ENCODE measurements at places on chromosomes 3 and 15.
A peak's percentile ranks its signal among the peaks of the same experiment; 100 is the strongest.

DNA sequence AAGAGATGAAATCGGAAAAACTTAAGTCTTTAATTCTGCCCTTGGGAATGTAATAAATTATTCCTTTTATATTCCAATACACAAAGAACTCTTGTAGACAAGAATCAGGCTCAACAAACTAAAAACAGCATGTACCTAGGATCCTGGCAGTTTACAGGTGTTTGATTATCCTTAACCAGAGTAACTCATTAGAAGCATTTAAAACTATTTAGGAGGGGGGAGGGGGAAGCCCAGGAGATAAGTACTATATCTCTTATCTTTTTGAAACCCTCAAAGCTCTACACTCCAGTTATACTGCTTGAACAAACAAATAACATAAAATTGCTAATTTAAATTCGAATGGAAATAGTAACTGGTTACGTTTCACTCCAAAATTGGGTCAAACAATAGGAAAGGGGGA is 1.9 kb downstream of the CNBP start:
- DNase-seq = no peak

DNA sequence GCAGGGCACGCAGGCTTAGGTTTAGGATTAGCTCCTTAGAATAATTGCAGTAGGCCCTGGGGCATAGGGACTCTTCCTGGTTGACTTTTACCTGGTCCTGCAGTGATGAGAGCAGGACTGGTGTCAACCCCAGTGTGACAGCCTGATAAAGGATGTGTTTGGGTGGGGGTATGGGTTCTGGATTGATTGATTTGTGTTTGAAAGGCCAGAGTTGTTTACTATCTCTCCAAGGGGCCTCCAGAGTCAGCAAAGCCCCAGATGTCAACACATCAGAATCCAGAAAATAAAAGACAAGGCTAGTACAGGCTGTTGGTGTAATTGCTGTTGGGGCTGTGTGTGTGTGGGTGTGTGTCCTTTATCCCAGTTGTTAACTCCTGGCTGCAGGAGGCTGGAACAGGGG is 122.3 kb downstream of the CHRNA7 start:
- DNase-seq = no peak

DNA sequence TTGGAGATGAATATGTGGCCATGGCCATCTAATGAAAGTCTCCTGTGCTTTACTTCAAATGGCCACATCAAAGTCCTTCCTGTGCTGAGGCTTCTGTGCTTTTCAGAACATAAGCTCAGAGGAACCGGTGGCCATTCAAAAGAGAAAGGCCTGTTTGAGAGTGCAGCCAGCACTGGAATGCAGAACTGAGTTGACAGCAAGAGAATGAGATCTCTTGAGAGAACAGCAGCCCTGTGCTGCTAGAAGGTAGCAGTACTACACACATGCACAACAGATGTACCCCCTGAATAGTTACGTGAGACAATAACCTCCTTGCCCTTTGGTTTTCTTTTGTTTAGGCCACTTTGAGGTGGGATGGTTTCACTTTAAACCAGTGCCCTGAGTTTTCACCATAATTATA is 292.5 kb downstream of the PTPRG start:
- DNase-seq = no peak

DNA sequence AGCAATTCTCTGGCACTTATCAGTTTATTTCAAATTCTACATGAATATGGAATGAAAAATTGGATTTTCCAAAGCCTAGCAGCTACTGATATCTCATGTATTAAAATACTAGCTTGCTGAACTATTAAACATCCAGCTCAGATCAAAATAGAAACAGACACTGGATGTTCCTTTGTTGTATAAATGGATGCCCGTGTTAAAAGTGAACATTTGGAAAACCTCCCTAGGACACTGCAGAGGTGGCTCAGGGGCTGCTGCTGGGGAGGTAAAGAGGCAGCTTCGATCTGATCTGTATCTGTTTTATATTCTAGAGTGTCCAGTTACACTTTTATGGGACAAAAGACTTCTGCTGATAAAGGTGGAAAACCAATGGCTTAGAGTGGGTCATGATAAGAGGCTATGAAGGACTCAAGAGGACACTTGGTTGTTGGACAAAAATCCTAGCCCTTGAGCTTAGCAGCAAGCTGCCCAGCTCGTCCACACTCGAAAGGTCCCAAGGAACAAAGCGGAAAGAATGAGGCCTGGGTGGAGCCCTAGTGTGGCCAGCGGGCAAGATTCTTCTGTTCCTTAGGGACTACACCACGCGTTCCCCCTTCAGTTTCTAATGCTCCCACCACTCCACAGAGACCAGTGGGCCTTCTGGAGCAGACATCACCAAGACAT is 9.9 kb downstream of the MESD start:
- DNase-seq = no peak

GRCh38 chr3:141789281-141789680 is 26.1 kb downstream of the GRK7 start:
- no peak for DNase-seq

- DNase-seq = no peak
These were observed 344.2 kb upstream of the MCTP2 start for GRCh38 chr15:93887151-93887550.

- no peak for DNase-seq
These were observed 216.3 kb downstream of the CLSTN2 start for GRCh38 chr3:140151321-140151720.

DNA sequence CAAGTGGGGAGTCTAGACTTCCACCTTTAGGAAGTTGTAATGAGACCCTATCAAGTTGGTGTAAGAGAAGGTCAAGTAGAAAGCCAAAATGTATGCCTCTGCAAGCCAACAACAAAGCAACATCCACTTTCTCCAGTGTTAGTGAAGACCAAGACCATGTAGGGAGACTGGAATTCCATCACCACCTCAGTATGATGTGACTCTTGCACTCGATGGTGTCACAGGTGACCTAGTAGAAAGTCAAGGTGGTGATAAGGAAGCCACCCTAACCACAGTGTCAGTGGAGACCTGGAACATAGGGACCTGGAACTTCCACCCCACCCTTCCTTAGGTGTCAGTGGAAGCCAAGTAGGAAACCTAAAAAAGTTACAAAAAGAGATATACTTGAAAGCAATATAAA is 278.1 kb upstream of the KCNMB2 start:
- DNase-seq = no peak

DNA sequence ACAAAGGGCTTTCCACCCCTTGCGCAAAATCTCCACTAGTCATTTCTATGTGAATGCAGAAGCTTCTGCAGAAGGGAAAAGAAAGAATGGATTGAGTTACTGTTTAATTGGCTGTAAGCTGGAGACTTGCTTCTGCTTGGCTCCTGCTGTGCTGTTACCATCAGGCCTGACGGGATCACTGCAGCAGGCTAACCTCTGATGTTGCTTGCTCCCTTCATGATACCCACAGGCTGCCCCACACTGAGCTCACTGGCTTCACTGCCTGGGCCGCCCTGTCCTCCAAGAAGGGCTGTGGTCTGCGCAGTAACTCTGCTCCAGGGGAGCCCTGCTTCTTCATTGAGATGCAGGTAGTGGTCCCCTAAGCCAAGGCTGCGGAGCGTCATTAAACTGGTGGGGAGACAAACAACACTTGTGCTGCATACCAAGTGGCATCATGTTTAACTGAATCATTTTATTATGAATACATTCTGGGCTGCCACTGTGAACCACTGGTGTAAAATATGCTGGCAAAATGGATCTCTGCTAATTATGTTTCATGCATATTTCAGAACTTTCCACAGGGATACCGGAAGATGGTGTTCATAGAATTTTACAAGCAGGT is 78.6 kb downstream of the WDR49 start:
- no peak for DNase-seq

- no peak for DNase-seq
These were observed 61.5 kb upstream of the GRM7 start for GRCh38 chr3:6799264-6799915.

- DNase-seq = no peak
These were observed 183.3 kb downstream of the AKAP13 start for GRCh38 chr15:85563731-85564130.

- no peak for DNase-seq
These were observed 515.6 kb downstream of the NAALADL2 start for GRCh38 chr3:175374705-175375104.

DNA sequence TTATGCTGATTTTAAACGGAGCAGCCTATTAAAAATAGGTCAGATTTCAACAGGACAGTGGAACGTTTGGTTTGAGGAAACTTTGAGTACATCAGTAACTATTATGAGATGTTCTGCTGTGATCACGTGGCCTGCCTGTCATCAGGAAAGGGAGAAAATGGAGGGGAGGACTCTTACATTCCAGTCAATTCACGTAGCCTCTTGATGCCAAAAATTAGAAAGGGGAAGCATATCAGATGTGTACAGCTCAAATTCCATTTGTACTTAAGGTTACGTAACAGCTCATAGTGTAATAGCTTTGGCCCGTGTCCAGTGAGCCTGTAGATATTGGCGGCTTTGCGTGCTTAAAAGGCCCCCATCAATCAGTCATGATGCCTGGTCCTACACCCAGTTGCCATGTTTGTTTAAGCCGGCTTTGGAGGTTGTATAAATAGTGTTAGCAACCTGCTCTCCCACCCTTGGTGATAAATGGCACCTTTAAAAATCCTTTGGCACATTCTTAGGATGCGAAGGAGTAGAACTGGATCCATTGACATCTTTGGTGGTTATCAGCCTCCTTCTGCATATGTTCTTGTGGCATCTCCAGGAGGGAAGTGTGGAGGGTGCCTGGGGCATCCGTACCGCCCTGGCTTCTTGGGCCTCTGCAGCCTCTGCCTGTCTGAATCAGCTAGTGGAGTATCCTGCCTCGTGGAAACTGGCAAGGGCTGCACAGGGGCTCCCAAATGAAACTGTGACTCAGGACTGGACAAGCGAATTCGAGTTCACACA is 163.9 kb downstream of the THSD4 start:
- no peak for DNase-seq

GRCh38 chr3:17423786-17424536 is 318.5 kb downstream of the TBC1D5 start:
- no peak for DNase-seq

GRCh38 chr15:62021991-62022600 is 38.2 kb downstream of the VPS13C start:
- DNase-seq = no peak

GRCh38 chr3:196202516-196202970 is 8.7 kb downstream of the ZDHHC19 start:
- peak; percentile 71 for DNase-seq

DNA sequence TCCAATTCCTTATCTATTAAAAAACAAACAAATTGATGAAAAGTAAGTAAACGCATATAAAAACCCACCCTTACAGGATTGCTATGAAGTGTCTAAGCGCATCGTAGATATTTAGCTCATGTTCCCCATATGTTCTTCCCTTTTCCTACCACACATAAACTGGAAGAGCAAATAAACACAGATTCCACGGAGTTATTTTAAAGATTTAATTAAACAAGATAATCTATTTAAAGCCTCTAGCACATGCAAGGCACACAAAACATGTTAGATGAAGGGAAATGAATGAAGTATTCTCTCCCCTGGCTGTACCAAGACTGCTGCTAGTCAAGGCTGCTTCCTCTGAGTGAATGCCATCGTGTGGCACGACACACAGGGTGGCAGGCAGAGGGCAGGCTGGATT is 78.4 kb upstream of the FGF12 start:
- no peak for DNase-seq

GRCh38 chr3:182036382-182036781 is 324.7 kb downstream of the SOX2 start:
- no peak for DNase-seq

GRCh38 chr3:150454085-150454484 is 46.0 kb downstream of the TSC22D2 start:
- DNase-seq = no peak

DNA sequence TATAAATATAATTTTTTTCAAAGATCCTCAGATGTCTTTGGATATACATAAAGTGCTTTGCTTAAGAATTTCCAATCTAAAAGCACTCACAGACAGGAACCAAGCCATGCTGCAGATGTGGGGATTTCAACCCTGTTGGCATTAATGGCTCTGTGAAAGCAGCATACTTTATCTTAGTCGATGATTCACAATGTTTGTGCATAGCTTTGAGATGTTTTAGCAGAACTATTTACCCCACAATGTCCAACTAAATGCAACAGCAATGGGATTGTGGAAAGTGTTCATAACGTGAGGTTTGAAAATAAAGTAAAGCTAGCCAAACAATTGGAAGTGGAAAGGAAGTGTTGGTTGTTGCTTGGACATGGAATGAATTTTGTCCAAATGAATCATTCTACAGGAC is 371.4 kb downstream of the SOX2 start:
- no peak for DNase-seq

DNA sequence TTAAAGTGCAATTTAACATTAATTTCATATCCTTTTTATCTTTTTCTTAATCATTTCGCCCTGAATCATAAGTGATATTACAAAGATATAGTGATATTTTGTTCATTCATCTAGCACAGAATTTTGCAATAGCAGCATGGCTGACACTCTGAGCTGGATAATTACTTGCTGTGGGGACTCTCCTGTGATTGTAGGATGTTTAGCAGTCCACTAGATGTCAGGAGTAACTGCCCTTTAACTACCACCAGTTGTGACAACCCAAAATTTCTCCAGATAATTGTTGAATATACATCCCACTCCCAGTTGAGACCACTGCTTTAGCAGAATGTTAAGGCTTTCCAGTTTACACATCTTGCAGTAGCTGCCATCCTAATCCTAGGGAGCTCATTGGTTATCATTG is 196.8 kb upstream of the MBNL1 start:
- DNase-seq = no peak

DNA sequence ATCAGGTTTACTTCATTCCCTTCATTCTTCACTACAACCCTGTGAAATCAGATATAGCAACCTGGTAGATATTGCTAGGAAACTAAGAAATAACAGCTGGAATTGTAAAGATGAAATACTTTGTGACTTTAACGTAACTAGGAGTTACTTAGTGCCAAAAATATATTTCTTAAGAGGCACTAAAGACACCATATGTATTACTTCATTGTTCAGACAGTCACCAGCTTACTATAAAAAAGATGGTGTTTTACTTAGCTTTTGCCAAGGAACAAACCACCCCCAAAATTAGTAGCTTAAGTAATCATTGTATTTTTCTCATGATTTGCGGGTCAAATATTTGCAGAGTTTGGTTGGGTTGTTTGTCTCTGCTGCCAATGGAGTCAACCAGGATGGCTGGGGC is 62.5 kb downstream of the PROS1 start:
- no peak for DNase-seq

GRCh38 chr3:171334465-171334811 is 125.8 kb downstream of the TNIK start:
- peak; percentile 65 for DNase-seq

DNA sequence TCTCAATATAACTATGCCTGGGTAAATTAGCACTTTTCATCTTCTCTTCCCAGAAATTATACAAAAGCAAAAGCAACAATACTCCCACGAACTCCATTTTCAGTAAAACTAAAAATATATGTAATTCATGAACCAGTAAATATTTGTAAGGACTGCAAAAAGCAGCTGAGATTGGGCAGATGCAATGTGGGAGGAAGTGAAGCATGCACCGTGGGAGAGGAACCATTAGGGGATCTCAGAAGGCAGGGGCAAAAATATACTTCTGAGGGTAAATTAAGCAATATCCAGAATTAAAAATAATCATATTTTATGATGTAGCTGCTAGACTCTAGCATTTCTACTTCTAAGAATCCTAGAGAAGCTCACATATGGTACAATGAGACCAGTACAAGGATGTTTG is 20.2 kb downstream of the CFAP91 start:
- no peak for DNase-seq

Data from Right ventricle myocardium superior (tissue), 1 donor.